ENCODE measurements at places on chromosomes 11 and 22.

- DNase-seq = no peak
These were observed 137.8 kb downstream of the CSNK2A3 start for GRCh38 chr11:11215058-11215815.

DNA sequence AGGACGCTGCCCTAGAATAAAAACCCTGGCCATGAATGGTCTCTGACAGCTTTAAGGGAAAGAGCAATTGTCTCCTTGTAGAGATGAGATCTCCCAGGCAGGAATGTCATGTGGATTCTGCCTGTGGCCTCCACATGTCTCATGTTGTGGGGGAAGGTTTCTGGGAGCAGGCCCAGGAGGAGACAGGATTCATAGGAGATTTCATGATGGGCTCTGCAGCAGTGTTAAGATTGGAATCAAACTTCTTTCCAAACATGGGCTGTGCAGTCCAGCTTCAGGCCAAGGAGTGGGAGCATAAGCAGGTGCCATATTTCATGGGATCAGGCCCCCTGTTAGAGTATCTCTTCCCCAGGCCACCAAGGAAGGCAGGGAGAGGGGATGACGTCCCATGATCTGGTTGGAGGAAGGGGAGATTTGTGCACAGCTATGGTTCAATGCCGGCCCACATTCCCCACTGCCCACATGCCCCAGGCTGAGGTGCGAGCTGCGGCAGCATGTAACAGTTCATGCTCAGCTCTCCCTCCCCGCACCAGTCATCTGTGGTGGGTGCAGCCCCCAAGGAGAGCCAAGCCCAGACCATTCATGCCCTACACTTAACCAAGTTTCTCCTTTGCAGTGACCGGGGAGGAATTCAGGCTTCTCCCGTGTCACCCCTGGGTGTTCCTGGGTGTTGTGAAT, 42.5 kb downstream of the LMO1 start:
- DNase-seq = no peak

- DNase-seq = no peak
These were observed 12.0 kb downstream of the PPARA start for GRCh38 chr22:46162285-46162684.

DNA sequence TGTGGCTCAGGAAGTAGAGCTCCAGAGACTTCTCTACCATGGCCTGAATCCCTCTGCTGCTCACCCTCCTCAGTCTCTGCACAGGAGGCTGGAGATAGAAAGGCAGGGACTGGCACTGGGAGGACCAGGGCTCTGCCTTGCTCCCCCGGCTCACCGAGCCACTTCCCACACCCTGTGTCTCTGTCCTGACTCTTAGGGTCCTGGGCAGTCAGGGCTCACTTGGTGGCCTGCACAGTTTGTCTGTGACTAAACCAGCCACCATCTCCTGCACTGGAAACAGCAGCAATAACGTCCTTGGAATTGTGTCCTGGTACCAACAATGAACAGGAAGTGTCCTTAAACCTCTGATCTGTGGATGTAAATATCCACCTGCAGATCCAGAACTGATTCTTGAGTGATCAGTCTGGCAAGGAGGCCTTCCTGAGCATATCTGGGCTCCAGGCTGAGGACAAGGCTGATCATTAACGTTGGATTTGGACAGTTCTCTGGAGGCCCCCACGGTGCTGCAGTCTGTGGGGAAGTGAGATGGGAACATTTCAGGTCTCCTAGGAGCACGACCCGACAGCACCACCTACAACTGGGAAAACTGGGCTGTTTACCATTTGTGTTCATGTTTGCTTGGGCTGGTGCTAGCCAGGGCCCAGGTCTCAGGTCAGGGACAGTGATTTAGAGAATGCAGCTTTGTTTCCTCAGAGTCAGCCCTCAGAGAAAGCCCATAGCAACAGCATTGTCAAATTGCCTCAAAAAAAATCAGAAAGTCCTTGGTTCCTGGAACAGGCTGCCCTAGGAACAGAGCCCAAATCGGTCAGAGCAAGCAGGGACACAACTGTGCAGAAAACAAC, 82.5 kb downstream of the ZNF280B start:
- no peak for DNase-seq

- no peak for DNase-seq
These were observed 13.1 kb upstream of the MS4A10 start for GRCh38 chr11:60771879-60772525.

- peak; percentile 5 for DNase-seq
These were observed 128.1 kb upstream of the TOP3B start for GRCh38 chr22:22110548-22111266.

DNA sequence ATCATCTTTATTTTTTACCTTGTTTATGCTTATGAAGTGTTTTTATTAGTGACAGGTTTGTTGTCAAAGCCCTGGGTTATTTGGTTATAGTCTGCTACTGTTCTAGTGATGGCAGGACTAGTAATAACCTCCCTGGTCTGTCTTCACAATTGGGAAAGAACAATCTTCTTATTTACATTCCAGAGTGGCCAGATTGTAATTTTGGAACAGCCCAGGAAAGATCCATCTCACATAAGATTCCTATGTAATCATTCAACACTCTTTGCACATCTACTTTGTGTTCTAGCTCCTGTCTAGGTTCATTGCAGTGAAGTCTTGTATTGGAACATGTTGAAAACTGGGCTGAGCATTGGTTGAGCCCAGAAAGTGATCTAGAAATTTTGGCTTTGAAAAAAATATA, 63.8 kb downstream of the CYB5R2 start:
- no peak for DNase-seq

DNA sequence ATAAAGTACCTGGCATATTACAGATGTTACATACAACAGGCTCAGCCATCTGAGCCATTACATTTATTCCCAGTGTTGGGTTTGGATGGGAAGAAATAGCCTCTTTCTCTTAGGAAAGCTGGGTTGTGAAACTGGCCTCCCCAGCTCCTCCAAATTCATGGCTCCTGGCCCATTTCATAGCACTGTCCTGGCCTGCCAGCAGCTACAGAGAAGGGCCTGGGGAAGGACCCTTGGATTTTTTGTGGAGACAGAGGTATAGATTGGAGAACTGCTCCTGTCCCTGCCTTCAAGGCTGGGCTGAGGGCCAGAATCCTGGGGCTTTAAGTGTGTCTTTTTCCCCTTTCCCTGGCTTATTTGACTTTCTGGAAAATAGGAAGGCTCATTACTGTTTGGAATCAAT, 18.0 kb downstream of the PKNOX2 start:
- no peak for DNase-seq

DNA sequence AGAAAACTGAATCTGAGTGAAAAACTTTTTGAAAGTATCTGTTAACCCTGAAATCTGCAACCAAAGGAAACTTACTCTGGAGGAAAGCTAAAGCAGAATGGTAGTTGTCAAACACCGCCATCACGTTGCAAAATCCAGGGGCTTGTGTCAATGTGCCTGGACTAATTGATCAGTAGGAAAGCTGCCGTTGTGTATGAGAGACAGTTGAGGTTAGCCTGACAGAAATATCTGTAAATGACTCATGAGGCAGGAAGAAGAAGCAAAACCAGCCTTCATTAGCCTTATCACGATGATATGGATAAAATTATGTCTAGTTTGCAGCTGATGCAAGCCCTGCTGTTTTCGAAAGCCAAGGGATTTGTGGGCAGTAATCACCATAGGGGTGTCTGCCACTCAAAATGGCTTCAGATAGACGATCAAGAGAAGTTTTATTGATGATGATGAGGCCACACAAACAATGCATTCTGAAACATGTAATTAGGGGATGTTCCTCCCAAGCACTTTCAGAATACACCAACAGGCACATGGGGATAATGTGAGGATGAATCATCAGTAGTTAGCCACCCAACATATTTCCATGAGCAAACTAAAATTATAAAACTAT, 8.9 kb downstream of the SCGB1A1 start:
- DNase-seq = no peak

All from NK-92 treated with Interleukin-12 subunit alpha and Interleukin-12 subunit beta, amount 100 ng/mL, for 24 hours (cell line).